ENCODE measurements at places on chromosomes 12 and 14.

DNA sequence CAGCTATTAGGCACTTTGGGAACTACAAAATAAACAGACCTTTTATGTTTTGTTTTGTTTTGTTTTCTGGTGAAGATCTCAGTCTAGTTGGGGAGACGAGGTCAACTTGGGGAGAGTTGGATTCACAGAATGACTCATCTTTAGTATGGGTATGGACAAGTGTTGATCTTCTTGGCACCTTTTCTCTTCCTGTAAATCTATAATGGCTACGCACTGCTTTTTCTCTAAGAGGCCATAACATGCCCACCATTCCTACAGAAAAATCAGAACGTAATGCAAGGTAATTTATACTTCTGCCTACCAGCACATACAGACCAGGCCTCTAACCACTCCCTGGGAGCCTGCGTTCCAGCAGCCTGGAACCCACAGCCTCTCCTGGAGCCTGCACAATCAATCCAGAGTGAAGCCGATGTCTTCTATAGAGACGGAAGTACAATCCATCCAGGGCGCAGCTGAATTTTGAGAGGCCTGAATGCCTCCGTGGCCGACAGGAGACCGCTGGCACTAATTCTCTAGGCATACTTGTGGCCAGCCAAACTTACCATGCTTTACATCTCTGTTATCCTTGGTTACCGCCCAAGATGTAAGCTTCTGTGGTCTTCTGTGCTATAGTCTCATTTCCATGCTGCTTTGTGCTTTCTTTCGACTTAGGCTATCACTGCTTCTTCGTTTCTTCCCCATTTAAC, 717 bp downstream of the PPHLN1 start:
- DNase-seq: no peak

DNA sequence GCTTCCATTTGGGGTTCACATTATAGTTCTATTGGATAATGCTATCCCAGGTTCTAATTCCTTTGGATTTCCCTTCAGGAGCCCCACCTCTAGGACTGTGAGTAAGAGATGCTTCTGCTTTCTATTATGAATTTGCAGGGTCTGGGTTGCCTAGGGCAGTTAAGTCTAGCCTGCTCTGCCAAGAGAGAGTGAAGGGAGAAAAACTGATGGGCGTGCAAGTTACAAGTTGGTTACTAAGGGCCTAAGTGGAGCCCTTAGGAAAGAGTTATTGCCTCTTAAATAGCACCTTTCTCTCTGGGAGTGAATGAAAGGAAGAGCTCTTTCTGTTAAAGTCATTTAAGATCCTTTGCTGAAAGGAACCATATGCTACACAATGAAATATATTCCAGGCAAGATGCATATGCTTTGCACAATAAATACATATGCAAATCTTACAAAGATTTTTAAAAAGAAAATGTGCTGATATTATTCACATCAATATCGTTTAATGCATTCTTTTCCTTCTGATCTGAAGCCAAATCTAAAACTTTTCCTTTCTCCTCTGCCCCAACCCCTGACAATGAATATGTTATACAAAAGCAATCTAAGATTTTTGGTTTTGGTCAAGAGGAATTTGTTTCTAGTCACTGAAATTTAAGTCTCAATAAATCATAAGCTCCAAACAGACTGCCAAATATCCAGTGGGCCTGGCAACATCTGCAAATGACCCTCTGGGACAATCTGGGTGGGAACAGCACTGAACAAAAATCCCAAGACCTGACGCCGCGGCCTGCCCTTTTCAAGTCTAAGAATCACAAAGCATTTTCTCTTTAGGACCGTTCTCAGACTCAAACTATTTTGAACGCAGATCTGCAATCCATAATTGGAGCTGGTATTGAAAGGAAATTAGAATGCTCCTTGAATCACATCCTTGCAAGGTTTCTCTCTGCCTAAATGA, 586.7 kb downstream of the ETNK1 start:
- DNase-seq: no peak

DNA sequence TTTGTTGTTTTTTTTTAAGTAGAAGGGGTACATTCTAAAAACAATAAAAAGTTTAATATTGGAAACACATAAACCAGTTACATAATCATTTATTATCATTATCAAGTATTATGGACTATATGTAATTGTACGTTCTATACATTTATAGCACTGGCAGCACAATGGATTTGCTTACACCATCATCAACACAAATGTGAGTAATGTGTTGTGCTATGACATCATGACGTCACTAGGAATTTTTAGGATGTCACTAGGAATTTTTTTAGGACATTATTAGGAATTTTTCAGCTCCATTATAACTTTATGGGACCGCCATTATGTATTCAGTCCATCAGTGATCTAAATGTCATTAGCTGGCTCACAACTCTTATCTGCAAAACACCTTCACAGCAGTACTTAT, 126.8 kb upstream of the SYT10 start:
- DNase-seq: no peak

DNA sequence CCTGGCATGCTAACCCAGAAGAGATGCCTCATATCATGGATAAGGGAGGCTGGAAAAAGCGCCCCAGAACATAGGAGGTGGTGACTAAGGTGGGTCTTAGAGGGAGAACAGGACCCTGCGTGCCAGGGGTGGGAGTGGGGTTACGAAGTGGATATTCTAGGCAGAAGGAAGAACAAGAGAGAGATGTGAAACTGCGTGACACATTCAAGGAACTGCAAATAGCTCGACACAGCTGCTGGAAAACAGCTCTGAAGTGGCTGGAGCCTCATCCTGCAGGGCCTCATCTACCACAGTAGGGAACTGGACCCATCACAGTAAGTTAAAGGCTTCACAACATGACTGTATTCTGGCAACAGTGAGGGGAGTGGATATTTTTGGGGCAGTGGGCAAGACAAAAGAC, 61.1 kb downstream of the RNF34 start:
- no peak for DNase-seq

DNA sequence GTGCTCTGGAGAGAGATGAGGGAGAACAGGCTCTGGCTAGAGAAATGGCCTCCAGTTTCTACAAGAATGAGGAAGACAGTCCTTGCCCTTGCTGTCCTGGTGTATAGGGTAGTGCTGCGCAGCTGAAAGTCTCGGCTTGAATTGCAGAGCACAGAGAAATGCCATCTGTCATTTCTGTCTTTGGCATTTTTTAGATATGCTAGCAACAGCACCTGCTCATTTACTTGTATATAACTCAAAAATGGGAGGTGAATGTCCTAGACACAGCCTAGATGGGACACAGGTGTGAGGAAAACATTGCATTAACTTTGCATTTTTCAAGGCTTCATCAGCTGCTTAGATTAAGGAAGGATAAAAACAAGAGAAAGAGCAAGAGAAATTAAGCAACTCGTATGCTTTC, 35.8 kb downstream of the GPR19 start:
- DNase-seq: no peak

GRCh38 chr12:112103758-112104503, 4.7 kb downstream of the NAA25 start:
- DNase-seq: no peak

GRCh38 chr14:94844593-94845152, 74.8 kb upstream of the GSC start:
- no peak for DNase-seq

DNA sequence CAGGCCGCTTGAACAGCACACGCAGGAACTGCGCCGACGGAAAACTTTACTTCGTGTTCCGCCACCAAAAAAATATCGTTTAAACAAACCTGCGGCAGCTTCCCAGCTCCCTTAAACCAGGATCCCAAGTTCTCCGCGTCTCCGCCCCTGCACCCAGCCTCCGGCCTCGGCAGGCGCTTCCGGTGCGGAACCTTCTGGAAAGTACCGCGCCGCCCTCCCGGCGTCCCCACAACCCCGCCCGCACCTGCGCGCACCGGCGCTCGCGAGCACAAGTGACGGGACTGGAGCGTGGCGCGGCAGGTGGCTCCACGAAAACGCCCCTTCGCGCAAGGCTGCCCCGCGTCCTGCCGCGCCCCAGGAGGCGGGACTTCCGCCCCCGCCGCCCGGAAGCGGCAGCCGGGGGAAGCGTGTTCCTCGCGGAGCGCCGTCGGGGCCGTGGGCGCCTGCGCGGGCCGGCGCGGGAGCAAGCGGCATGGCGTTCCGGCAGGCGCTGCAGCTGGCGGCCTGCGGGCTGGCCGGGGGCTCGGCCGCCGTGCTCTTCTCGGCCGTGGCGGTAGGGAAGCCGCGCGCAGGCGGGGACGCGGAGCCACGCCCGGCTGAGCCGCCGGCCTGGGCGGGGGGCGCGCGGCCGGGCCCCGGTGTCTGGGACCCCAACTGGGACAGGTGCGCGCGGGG, at the start of gene PGAM5:
TSS of gene PGAM5 (plus strand) at position 438 of the 675 bp plus-strand sequence. CDS start at position 473, 35 bp downstream.
- peak; percentile 98 for DNase-seq
